ENCODE measurements at places on chromosomes 2 and 18.
A peak's percentile ranks its signal among the peaks of the same experiment; 100 is the strongest.

GRCh38 chr18:74544898-74545297 lies 10.6 kb downstream of the CNDP1 start:
- DNase-seq, result no peak

DNA sequence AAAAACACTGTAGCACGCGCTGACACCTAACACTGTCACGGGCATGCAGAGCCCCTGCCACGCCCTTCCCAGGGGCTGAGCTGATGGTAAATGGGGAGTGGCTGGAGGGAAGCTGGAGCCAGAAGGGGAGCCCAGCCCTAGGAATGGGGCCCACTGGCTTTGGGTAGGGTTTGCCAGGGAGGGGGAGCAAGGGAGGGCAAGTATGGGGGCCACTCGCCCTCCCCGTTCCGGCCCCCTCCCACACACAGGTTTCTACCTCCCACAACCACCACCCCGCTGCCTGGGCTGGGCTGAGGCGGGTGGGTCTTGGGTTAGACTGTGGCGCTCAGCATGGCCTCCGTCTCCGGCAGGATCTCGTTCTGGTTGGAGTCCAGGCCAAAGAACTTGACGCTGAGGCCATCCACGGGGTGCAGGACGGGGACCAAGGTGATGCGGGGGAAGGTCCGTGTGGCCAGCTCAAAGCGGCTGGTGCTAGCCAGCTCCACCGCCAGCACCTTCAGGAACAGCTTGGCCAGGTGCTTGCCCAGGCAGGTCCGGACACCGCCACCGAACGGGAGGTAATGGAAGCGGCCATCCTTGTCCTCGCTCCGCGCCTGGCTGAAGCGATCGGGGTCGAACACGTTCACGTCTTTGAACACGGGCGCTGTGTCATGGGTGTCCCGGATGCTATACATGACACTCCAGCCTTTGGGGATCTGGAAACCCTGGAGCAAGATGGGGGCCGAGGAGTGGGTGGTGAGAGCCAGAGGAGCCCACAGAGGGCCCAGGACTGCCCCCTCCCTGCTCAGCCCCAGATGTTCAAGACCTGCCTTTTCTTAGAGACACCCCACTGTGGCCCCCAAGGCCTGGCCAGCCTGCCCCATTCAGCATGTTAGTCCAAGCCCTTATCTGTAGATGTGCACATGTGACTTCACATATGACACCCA lies 15.5 kb downstream of the CYP26B1 start:
- no peak for DNase-seq

DNA sequence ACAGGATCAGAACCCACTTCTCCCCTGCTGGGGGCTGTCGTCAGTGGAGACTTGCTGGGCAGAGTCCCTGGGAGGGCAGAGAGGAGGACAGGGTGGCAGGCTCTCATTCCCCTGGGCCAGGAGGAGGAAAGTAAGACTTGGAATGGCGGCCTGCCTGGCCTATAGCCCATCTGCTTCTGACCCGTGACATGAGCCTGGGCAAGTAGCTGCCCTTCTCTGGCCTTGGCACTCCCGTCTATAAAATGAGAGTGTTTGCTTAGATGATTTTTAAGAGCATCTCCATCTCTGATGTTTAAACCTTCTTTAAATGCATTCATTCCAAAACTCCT lies 173.0 kb downstream of the DDX1 start:
- no peak for DNase-seq

GRCh38 chr2:24491542-24492420 lies 727 bp downstream of the NCOA1 start:
- DNase-seq, result peak; percentile 72

DNA sequence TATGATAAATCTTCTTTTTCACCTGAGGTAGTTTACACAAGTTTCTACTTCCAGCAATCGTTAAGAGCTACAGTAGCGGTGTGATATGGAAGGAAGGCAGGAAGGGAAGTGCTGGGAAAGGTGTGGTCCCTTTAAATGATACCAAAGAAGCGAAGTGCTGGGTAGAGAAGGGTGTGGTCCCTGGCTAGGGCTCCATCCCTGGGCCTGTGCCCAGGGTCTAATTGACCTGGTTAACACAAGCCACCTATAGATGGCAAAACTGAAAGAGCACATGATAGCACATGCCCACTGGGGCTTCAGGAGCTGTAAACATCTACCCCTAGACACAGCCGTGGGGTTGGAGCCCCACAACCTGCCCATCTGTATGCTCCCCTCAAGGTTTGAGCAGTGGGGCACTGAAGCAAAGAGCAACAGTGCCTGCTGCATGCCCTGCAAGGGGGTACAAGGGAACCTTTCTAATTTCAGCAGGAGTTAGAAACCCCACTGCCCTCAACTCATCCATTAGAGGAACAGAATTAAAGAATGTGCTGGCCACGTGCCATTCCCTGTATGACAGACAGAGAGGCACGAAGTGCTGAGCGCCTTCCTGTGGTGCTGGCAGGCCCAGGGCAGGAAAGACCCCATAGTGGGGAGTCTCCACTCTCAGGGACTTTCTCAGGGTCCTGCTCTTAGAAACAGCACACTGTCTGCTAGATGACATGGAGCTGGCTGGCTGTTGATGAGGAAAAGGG lies 153.1 kb upstream of the LMAN1 start:
- DNase-seq, result no peak

DNA sequence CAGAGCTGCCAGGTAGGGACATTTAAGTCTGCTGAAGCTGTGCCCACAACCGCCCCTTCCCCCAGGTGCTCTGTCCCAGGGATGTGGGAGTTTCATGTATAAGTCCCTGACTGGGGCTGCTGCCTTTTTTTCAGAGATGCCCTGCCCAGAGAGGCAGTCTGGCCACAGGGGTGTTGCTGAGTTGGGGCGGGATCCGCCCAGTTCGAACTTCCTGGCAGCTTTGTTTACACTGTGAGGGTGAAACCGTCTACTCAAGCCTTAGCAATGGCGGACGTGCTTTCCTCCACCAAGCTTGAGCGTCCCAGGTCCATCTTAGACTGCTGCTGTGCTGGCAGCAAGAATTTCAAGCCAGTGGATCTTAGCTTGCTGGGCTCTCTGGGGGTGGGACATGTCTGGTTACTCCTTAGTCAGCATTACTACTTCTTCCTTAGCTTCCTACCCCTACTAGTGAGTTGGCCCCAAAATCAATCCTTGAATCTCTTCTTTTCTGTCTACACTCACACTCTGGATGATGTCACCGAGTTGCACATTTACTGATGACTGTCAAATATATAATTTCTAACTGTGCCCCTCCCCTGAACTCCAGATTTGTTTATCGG lies 31.8 kb upstream of the FSHR start:
- DNase-seq, result no peak

DNA sequence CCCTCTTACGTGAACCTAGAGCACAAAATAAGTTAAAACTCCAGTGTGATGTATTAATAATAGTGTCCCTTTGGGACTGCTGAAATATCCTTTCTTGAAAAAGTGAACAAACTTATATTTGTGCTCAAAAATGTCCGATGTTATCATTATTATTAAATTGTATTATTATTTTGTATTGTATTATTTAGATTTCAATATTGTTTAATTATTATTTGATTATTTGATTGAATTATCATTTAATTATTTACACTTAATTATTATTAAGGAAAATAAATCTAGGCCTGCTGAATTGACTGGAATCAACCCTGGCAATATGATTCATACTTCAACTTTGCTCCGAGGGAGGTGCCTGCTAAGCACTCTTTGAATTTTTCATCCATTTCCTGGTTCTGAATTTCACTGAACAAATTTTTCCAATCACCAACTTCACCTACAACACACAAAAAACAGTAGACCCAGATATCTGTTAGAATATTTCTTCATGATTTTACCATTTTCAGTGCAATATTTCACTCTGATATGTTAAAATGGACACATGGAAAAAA lies 10.9 kb upstream of the EIF2AK2 start:
- DNase-seq, result no peak

- DNase-seq, result no peak
Measured at GRCh38 chr18:32057624-32058165, 34.0 kb upstream of the RNF138 start.

DNA sequence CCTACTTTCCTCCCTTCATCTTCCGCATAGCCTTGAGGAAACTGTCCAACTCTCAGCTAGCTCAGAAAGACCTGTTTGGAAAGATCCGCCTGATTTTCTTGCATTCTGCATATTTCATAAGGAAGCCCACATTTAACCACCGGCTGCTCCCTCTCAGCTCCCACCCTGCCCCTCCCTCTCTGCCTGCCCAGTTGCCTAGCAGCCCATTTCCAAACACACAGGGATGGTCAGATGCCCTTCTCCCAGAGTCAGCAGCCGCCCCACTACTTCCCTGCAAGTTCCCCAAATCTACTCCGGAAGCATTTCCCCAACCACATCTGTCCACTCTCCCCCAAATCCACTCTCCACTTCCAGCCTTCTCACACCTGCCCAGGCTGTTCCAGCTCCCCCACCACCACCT lies 96.0 kb downstream of the TNS1 start:
- DNase-seq, result no peak

DNA sequence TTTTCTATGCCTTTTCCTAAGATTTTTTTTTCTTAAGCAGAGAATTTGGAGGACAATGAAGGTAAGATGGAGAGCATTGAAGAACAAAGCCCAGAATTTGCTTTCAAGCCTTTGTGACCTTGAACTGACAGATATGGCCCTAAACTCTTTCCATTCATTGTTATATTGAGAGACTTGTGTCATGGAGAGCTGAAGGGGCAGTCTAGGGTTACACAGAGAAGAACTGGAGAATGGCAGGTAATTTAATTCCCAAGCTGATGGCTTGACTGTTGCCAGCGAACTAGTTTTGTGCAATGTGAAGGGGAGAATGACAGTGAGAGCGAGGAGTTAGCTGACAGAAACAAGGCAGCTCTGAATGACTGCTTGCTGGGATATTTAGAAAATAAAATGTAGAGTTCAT lies 1344.2 kb downstream of the LRP1B start:
- DNase-seq, result no peak

GRCh38 chr2:120448961-120449810 lies 103.2 kb downstream of the INHBB start:
- DNase-seq, result no peak

DNA sequence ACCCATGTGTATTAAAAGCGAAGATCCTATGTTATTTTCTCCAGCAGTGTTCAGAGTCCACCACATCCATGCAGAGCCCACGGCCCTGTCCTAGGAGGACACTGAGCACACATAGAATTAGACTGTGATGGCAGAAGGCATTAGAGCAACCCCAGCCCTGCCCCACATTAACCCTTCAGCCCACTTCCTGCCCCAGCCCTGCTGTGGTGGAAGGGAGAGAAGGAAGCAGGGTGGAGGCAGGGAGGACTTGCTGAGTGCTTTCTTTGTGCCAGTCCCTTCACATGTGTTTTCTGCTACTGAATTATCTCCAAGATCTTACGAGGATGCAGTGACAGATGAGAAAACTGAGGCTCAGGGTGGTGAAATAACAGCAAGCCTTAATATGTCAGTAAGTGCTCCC lies 339.0 kb downstream of the SMAD2 start:
- DNase-seq, result no peak

- peak; percentile 94 for DNase-seq
Measured at GRCh38 chr2:15812187-15812780, 128.1 kb upstream of the MYCN start.

DNA sequence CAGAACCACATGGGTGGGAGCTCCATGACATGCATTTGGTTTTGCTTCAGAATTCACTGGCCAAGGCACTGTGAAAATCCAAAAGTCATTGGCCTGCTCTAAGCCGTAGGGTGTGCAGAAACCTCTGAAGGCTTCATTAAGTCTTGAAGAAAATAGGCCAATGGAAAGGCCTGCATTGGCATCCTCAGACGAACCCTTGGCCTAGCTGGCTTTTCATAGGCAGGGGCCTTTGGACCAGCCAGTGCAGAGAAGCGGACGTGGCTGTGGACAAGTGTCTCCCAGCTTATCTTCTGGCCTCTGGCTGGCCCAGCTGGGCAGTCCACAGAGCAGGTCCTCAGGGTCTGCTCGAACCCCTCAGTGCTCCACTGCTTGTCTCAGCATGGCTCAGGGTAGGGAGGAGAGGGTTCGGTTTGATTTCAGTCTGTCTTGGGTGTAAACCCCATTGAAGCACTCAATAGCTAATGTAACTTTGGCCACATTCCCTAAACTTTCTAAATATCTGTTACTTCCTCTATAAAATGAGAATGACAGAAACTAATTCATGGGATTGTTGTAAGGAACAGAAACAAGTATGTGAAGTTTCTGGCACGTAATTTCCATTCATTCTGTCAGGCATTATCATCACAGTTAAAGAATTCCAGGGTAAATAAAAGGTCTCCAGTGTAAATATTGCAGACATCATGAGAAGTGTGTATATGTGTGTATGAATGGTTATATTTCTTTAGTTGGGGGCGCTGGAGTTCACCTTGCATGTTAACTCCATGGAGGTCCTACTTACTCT lies 125.5 kb downstream of the TFCP2L1 start:
- DNase-seq, result no peak

- no peak for DNase-seq
Measured at GRCh38 chr2:219296142-219296541, 13.1 kb downstream of the PTPRN start.
